ENCODE measurements at places on chromosomes 11 and 22.

GRCh38 chr11:76162336-76163288 is 43.7 kb downstream of the WNT11 start:
- DNase-seq: no peak

DNA sequence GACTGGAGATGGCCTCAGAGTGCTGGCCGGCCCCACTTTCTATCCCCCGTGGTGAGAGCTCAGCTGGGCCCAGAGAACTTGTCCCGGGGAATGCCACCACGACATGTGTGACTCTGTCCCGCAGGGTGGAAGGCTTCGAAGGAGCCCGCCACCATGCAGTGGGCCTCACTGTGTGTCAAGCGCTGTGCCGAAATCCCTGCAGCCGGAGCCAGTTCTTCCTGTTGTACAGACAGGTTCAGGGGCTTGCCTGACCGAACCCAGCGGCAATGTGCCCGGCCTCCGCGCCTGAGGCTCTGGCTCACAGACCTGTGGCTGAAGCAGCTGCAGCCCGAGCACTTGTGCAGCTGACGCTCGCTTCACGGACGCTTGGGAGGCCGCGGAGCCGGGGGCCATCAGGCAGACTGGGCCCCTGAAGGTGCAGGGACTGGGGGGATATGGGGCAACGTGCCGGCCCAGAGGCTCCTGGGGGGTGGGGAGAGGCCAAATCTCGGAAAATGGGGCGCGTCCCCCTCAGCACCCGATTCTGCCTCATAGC is 650 bp downstream of the PPM1F start:
- DNase-seq: no peak

DNA sequence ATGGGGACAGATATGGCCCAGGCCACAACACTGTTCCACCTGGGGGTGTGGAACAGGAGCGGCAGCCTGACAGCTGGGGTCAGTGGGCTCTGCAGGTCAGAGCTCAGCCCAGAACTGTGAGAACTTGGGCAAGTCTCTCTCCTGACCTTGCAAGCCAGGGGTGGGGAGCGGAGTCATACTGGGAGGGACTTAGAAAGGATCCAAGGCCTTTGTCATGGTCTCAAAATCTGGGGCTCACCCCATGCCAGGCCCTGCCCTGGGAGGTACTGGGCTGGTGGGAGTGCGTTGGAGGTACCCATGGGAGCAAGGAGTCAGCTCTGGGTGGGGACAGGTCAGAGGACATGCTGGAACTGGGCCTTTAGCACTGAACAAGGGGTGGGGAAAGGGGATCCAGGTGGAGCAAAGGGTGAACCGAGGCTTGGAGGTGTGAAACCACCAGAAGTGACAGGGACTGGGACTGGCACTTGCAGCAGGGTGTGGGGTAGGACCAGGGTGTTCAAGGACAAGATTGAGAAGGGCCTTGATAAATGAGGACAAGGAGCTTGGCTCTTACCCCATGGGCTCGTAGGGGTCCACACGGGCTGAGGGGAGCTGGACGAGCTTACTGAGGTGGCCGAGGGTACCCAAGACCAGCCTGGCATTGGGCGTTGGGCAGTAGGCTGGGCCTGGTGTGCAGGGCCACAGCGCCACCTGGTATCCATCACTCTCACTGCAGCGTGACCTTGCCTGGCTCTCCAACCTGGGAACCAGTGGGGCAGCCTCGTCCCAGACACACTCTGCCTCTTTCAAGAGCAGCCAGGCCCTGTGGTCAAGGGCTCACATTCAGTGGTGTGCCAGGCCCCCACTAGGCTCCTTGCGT is 7.4 kb upstream of the PMM1 start:
- DNase-seq: no peak

- DNase-seq: no peak
Measured at GRCh38 chr11:47768101-47768612, 1.0 kb upstream of the FNBP4 start.

DNA sequence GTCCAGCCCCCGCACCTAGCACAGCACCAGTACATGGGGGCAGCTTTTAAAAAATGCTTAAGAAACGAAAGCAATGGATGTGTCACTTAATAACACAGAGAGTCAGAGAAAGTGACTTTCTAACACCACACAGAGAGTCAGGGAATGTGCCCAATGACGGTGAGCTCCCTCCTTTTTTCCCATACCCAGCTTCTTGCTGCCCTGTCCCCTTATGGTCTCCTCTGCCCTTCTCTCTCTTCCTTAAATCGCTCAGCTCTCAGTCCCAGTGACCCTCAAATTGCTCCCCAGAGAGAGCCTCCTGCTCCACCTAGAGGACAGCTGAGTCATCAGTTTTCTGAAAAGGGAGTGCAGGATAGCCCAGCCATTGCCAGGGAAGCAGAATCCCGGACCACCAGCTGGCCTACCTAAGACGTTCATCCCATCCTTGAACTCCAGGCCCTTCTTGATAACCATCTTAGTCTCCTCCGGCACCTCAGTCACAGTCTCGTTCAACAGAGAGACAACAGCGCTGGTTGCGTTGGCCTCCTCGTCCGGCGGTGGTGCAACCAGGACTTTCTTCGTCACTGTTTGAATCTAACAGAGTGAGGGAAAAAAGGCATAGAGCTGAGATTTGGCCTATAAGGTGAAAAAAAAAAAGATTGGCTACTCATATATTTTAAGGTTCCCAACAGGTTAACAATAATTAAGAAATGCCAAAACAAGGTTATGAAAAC is 113.5 kb downstream of the SLC1A2 start:
- no peak for DNase-seq

DNA sequence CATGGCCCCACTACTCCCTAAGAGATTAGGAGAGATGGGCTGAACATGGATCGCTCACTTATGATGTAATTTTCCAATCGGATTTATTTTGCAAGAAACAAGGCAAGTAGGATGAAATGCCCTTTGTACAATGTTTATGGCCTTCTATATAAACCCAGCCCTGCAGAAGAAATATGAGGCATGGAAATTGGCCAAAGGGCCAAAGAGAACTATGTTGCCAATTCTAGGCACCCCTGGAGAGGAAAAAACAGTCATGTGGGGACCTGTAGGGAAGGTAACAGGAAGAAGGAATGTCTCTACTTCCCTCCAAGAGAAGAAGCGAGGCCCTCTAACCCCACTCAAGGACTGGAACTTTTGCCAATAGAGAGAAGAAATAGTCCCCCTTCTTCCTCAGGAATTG is 54.4 kb downstream of the RCN1 start:
- DNase-seq: no peak

DNA sequence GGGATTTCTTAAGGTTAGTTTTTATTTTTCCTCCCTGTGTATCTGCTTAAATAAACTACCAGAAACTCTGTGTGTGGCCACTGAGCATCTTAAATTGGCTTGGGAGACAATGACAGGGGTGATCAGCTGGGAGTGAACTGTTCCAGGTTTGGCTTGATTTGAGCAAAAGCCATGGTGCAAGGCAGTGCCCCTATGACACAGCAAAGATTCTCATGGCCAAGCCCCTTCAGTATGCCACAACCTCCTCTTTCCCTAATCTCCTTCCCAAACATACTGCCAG is 370.5 kb downstream of the SOX6 start:
- DNase-seq: no peak

- no peak for DNase-seq
Measured at GRCh38 chr11:102383839-102384238, 36.8 kb downstream of the BIRC2 start.

DNA sequence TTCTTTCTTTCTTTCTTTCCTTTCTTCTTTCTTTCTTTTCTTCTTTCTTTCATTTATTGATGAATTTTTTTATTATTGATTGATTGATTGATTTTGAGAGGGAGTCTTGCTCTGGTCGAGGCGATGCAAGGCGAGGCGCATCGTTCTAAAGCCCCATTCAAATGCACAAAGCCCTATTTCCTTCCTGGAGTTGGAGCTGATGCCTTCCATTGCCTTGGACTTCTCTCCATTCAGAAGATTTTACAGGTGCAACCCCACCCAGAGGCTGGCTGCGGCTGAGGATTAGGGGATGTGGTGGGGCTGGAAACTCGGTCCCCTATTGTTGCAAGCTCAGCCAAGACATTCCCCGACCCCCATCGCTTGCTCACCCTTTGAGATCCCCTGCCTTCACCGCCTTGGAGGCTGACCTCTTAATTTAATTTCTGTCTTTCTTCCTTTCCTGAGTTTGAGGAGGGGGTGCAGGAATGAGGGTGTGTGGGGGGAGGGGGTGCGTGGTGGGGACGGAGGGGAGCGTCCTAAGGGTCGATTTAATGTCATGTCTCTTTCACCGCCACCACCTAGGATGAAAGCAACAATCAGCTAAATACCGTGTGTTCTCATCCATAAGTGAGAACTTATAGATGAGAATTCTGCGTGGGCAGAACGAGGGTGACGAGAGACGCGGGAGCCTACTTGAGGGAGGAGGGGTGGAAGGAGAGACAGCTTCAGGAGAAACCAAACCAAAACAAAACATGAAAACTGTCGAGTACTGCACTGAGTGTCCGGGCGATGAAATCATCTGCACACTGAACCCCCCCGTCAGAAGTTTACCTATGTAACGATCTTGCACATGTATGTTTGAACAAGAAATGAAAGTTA is 3913.9 kb upstream of the OR11H1 start:
- no peak for DNase-seq

GRCh38 chr22:49464037-49464436 is 363.6 kb downstream of the BRD1 start:
- no peak for DNase-seq

- DNase-seq: no peak
Measured at GRCh38 chr11:69008737-69009440, 4.2 kb downstream of the MRGPRF start.

GRCh38 chr11:8963569-8964323 is 496 bp downstream of the TMEM9B start:
- peak; percentile 52 for DNase-seq

DNA sequence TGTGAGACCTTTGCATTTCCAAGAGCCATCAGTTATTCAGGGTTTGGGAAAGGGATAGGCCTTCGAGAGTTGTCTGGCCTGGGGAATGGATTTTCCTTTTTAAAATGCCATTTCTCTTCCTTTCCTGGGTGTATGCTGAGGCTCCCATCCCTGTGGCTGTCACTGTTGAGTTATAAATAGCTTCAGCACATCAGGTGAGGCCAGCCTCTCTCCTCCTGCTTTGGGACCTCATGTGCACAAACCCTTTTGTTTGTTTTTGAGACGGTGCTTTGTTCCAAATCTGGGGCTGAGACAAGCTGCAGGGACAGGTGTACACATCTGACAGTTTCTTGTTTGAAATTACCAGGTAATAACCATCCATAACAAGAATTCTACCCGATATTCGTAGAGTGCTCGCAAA is 1.3 kb downstream of the TEF start:
- no peak for DNase-seq

DNA sequence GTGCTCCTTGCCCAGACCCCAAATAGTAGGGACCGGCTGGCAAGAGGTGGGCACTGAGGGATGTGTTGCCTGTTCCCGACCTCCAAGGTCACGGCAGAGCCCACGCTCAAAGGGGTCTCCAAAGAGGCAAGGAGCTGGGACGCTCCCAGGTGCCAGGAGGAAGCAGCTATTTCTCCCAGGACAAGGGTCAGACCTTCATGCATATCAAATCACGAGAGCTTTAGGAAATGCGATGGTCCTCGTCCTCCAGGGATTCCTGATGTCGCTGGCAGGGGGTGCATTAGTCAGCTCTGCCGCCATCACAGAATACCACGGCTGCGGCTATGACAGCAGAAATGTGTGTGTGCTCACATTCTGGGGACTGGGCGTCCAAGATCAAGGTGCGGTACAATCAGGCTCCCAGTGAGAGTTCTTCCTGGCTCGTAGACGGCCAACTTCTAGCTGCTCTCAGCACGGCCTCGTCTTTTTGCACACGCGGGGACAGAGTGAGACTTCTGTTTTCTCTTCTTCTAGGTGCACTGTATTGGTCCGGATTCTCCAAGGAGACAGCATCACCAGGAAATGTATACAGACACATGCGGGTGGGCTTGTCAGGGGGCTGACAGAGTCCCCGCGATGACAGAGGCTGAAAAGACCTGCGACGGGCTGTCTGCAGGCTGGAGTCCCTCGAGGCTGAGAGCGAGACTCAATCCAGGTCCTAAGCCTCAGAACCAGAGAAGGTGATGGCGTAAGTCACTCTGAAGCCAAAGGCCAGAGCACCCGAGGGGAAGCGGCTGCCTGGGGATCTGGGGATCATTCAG is 81.6 kb downstream of the SHANK2 start:
- DNase-seq: no peak

- no peak for DNase-seq
Measured at GRCh38 chr22:49514641-49515040, 313.0 kb downstream of the BRD1 start.

GRCh38 chr11:68439355-68440065 is 21.0 kb upstream of the PPP6R3 start:
- DNase-seq: no peak

DNA sequence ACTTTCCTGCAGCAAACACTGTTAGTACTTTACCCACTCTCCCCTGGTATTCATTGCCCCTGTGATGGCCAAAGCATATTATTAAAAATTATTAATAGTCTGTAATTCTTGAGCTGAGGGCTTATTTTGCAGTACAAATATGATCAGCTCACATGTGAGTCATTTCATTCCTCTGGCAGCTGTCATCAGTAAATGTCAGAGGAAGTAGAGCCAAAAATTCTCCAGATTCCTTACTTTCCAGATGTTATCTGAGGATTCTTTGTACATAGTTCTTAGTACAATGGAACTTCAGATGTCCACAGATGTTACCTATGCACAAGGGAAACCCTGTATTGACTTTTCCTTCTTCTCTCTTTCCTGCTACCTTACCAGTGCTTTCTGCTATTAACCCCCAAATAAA is 12.5 kb downstream of the OR5B3 start:
- no peak for DNase-seq

DNA sequence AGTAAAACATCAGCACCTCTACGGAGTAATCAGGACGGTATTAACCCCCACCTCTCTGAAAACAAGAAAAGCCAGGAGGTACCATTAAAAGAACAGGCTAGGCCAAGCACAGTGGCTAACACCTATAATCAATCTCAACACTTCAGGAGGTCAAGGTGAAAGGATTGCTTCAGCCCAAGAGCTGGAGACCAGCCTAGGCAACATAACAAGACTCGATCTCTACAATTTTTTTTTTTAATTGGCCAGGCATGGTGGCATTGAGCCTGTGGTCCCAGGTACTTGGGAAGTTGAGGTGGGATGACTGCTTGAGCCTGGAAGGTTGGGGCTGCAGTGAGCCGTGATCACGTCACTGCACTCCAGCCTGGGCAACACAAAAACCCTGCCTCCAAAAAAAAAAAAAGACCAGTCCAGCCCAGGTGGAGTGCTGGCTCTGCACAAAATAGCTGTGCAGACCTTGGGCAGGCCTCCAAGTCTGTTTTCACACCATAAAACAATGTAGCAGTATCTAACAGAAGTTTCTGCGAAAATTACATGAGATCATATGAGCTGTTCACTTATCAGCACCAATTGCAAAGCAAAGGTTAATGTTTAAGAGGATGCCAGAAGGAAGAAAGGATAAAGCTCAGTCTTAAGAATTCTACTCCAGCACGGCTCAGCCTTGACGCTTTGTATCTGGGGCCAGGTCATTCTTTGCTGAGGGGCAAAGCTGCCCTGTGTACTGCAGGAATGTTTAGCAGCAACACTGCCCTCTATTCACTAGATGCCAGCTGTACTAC is 14.8 kb downstream of the CHKA start:
- no peak for DNase-seq

DNA sequence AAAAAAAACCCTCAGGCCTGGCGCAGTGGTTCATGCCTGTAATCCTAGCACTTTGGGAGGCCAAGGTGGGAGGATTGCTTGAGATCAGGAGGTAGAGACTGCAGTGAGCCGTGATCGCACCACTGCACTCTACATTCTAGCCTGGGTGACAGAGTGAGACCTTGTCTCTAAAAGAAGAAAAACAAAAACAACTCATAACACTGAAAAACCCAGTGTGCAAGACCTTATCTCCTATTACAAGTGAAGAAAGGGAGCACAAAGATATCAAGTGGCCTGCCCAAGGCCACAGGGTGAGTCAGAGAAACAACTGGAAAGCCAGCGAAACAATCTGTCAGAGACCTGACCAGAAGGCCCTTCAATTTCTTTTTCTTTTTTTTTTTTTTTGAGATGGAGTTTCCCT is 2.5 kb downstream of the TXN2 start:
- DNase-seq: no peak
